ENCODE measurements at places on chromosomes 5 and 9.

GRCh38 chr5:177070536-177071191, 16.1 kb upstream of the FGFR4 start:
- no peak for DNase-seq

DNA sequence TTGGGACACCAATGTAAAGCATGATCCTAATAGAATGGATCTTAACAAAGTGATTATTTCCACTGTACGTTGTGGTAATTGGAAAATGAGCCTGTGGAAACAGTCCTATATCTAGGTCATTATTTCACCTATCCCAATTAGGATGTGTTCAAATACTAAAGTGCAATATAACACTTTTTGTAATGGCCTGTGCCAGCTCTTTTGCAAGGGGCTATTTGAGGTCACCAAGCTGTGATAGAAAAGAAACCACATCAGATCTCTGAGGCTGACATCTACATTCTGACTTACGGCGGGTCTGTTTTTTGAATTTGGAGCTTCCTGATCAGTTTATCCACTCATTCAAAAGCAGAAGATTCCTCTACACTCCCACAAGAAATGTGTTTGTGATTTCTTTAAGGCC, 150.0 kb downstream of the TLE1 start:
- no peak for DNase-seq

- DNase-seq: no peak
Observed at GRCh38 chr5:93791518-93791972, 50.1 kb upstream of the POU5F2 start.

DNA sequence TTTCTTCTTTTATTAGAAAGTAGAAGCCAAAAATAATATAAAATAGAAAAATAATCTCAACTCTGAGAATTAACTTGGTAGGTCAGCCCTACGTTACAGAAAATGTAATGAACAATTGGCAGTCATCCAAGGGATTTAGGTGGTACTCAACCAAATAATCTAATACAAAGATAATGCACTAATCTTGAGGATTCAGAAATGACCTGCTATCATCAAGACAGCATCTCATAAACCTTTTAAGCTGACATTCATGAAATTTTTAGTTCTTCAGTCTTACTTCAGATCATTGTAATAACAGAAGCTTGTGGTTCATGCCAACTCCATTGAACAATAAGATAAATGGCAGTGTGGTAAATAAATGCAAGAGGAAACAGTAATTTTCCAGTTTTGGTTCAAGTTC, 1058.0 kb downstream of the MAT2B start:
- DNase-seq: no peak

DNA sequence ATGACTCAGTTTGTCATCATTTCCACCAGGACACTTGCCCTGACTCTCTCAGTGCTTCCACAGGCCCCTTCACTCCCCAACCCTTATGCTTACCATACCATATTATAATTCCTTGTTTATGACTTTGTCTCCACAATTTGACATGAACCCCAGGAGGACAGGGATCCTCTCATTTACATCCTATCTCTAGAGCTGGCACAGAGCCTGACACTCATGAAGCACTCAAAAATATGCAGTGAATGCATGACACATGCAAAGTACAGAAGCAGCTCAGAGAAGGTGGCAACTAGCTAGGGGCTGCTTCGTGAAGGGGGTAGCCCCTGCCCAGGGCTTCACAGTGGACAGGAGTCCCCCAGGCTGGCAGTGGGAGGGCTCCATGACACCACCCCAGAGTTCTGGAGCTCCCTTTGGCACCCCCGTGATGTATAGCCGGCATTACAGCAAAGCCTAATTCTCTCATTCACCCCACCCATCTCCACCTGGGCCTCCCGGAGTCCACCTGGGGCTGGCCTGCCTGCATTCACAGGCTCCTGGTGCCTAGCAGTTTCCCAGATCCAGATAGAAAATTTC, 112.0 kb upstream of the SPOCK1 start:
- DNase-seq: no peak

DNA sequence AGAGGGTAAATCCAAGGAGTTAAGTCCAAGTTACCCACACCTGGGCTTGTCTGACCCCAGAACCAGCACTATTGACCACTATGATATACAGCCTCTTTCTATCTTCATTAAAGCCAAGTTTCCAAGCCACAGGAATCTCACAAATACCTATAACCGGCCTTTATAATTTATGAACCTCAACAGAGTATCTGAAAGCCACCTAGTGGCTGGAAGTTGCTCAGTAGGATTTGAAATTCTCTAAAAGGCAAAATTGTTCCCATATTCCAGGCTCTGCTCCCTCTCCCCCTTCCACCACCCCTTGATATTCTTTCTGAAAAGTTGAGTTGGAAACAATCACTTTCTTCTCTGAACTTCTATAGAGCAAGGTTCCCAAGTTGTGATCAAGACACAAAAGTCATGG, 106.4 kb upstream of the GPR151 start:
- no peak for DNase-seq

- no peak for DNase-seq
Observed at GRCh38 chr5:63053019-63053638, 474.5 kb downstream of the LRRC70 start.

GRCh38 chr5:12354686-12355085, 450.4 kb upstream of the CTNND2 start:
- DNase-seq: no peak

GRCh38 chr5:173916233-173916632, 28.1 kb downstream of the CPEB4 start:
- no peak for DNase-seq

DNA sequence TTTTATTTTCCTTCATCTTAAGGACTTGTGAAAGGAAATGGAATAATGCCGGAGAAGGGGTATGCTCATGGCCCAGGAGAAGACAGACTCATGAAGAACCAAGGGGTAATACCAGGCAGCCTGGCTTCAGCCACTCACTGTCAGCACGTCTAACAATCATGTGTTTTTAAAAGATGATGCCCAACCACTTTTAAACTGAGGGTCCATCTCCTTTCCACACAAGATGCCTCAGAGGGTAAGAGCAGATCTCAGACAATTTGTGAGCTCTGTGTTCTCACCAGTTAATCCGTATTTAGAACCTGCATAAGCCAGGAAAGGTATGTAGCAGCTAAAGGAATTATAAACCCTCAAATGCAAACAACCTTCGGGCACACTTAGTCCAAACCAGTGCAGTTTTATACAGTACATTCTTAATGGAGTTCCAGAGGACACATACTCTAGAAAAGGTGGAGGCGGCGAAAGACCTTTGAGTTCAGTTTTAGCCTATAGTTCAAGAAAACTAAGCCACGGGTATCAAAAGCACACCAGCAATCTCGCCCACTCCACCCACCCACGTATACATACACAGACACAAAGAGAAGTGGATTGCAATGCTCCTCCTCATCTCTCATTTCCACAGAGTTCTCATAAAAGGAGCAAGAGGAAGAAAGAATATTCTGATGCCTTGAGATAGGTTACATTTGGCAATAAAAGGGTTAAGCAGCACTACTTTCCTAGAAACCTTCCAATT, 2.6 kb downstream of the DIAPH1 start:
- no peak for DNase-seq

GRCh38 chr9:129596541-129597331, 24.2 kb downstream of the C9orf50 start:
- peak; percentile 79 for DNase-seq

DNA sequence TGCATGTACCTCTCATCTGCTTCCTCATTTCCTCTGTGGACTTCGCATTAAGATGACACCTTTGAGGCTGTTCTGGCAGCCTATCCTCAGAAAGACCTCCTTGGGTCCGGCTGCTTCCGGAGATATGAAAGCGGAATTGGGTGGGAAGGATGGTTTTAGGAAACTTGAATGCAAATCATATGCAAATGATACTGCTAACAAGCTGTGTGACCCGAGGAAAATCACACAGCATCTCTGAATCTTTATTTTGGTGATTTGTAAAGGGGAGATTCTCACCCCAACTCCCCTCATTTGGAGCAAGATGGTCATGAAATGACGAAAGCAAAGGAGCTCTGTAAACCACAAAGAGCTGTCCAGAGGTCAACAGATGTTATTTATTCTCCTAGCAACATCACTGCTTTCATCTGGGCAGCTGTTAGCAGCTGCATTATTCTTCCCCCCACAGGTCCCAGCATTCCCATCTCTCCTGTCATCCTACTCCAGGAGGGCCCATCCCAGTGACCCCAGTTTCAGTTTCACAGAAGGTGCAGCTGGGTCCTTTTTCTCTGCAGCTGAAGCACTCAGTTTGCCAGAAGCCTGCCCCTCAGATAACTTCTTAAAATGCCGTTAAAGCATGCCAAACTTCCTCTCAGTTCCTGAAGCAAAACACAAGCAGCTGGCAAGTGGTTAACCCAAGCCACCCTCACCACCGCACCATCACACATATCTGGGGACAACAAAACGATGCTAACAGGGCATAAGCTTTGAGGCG, 269.5 kb downstream of the SEC61B start:
- DNase-seq: peak; percentile 14

- no peak for DNase-seq
Observed at GRCh38 chr5:98602534-98603112, 170.8 kb upstream of the RGMB start.

- DNase-seq: no peak
Observed at GRCh38 chr9:124213396-124213795, 44.4 kb upstream of the NEK6 start.

DNA sequence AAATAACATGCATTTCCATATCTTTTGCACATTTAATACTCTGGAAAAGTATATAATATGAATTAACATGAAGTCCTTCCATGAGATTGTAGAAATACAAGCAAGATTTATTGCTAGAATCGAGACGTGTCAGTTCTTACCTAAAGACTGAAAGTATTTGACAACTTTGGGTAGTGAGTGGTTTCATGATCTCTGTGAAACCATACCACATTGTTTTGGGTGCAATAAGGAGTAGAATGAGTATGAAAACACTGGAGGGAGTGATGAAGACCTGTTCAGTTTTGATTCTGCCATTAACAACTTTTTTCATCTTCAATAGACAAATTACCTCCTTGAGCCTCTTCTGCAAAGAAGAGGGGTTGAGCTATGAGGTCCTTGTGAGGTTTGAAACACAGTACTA, 133.7 kb downstream of the NUDT12 start:
- DNase-seq: no peak

DNA sequence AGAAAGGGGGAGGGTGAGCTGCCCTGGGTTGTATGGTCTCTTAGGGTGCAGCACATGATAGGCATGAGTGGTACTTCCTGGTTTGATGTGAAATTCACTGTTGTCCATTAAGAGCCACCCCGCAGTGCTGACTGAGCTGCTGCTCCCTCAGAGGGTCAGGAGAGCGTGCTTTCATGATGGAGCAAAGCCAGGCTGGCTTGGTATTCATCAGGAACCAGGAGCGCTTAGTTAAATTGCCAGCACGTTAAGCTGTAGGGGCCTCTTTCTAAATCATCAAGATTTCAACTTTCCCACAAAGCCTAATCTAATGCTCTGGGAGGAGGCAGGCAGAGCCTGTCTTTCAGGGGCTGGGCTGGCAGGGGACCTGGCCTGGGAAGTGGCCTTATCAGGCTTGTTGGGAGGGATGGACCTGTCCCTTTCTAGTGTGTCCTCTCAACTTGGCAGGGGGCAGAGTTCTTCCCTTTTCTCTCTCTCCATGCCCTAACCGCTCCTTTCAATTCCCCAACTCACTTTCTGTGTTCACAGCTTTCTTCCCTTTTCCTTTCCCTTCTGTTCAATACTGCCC, 7.9 kb downstream of the CYSTM1 start:
- peak; percentile 84 for DNase-seq

DNA sequence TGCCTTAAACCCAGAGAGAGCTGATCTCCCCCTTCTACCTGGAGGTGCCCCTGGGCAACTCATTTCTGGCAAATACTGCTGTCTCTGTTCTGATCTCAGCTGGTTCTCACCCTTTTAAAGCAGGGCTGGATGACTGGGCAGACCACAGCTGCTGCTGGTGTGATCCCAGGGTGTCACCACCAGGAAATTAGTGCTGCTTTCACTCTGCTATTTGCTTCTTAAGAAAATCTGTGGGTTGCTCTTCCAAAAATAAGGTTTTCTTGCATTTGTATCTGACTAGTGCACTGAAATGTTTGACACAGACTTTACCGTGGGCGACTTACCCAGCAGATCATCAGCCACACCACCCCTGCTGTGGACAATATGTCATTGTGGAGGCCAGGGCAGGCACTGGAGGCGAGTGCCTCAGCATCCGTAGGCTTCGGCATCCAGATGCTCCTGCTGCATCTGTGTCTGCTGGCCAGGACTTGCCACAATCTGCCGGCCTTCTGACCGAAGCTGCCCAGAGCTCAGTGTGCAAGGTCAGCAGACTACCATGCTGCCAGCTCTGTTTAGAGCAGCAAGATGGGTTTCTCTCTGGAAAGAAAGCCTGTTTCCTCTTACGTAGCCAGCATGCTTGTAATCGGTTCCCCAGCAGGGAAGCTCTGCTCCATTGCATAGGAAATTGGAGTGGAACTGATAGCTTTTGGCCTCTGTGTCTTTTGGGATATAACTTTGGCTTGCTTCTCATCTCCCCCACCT, 13.6 kb downstream of the ARHGAP26 start:
- no peak for DNase-seq

GRCh38 chr5:131242728-131243255, 21.1 kb upstream of the CDC42SE2 start:
- DNase-seq: peak; percentile 81

GRCh38 chr5:90983148-90983547, 400.0 kb downstream of the ARRDC3 start:
- peak; percentile 73 for DNase-seq

Data from fibroblast of skin of scalp (primary cell).